ENCODE measurements at places on chromosomes 1 and 21. TPM values are rescaled to one million over a fixed set of nuclear protein-coding genes. Genes with fewer than 3 reads are reported as not detected.

DNA sequence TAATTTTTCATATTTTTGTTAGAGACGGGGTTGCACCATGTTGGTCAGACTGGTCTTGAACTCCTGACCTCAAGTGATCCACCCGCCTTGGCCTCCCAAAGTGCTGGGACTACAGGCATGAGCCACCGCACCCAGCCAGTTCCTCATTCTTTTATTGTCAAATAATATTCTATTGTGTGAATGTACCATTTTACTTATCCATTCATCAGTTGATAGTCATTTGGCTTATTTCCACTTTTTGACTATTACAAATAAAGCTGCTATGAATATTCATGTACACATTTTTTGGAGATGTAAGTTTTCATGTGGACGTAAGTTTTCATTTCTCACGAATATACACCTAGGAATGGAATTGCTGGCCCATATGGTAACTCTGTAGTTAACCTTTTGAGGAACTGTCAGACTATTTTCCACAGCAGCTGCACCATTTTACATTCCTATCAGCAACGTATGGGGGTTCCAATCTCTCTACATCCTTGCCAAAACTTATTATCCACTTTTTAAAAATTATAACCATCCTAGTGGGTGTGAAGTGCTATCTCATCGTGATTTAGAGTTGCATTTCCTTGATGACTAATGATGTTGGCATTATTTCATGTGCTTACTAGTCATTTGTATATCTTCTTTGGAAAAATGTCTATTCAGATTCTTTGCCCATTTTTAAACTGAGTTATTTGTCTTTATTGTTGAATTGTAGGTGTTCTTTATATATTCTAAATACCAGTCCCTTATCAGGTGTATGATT, 12.7 kb downstream of the PACC1 start:
- no peak for DNase-seq

GRCh38 chr1:46616277-46617107, at the start of gene MOB3C:
Gene MOB3C, minus strand, starts transcription at chr1:46616811. Its CDS starts 3,490 bp downstream, at chr1:46613321.
- DNase-seq = peak; percentile 87

DNA sequence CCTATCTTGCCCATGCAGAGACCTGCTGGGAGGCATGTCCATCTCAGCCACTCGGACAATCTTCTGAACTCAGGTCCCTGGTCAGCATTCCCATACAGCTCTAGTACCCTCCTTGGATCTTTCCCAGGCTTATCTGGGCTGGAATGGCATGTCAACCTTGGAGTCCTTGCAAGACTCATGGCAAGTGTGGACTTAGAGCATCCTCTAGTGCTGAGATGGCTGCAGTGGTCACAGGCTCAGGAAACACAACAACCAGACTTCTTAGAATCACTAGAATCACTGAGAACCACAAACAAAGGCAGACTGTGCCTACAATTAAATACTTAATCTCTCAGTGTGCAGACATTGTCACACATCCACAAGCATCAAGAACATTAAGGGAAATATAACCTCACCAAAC, 73.1 kb upstream of the TSHB start:
- DNase-seq = no peak

GRCh38 chr1:244180256-244180655, 129.2 kb downstream of the ZBTB18 start:
- no peak for DNase-seq

DNA sequence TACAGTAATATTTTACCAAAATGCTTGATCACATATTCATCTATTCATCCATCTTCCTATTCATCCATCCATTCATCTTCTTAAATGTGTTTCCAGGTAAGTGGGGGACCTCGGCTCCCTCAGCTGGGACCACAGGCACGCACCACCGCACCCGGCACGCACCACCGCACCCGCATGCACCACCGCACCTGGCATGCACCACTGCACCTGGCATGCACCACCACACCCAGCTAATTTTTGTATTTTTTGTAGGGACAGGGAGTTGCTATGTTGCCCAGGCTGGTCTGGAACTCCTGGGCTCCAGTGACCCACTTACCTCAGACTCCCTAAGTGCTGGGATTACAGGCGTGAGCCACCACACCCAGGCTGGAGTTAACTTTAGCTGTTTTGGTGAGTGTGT, 21.2 kb downstream of the ACTRT2 start:
- DNase-seq = no peak

TRMT1L gene
- 9.7 TPM for total RNA-seq

SYCP1 gene
- total RNA-seq = not detected

C4BPB gene
- total RNA-seq = 223 TPM

DIRAS3 gene
- 3.9 TPM for total RNA-seq

All from left lobe of liver (tissue), 2 donors.